Posterior cingulate gyrus (tissue), 11 donors: ENCODE measurements at places on chromosomes 7 and 10.
A peak's percentile ranks its signal among the peaks of the same experiment; 100 is the strongest.

DNA sequence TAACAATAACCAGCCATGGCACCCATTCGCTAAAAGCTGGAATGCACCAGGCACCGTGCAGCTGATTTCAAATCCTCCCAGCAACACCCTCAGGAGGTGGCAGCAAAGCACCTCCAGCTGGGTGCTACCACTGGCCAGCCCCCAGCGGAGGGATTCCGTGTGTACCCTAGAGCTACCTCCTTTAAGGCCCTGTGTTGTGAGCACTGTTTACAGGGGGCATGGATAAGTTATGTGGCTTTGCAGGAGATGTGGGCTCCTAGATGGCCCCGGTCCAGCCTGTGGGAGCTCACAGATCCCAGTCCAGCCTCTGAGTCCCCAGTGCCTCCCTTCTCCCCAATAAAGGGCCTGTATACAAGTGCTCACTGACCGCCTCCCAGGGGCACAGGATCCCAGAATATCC, 27.1 kb downstream of the TNRC18 start:
- peak; percentile 25 for DNase-seq

GRCh38 chr7:137846549-137846826, 286 bp downstream of the DGKI start:
- DNase-seq = no peak

GRCh38 chr10:24209946-24210491, 1.1 kb downstream of the KIAA1217 start:
- DNase-seq = no peak

GRCh38 chr10:117926491-117926890, 120.2 kb downstream of the RAB11FIP2 start:
- no peak for DNase-seq

DNA sequence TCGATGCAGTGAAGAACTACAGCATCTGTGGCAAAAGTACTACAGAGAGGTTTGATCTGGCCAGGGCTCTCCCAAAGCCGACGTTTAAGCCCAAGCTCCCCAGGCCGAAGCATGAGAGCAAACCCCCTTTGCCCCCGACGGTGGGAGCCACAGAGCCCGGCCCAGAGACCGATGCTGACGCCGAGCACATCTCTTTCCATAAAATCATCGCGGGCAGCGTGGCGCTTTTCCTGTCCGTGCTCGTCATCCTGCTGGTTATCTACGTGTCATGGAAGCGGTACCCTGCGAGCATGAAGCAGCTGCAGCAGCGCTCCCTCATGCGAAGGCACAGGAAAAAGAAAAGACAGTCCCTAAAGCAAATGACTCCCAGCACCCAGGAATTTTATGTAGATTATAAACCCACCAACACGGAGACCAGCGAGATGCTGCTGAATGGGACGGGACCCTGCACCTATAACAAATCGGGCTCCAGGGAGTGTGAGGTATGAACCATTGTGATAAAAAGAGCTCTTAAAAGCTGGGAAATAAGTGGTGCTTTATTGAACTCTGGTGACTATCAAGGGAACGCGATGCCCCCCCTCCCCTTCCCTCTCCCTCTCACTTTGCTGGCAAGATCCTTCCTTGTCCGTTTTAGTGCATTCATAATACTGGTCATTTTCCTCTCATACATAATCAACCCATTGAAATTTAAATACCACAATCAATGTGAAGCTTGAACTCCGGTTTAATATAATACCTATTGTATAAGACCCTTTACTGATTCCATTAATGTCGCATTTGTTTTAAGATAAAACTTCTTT, 2.3 kb downstream of the LRRTM3 start:
- DNase-seq = peak; percentile 66

DNA sequence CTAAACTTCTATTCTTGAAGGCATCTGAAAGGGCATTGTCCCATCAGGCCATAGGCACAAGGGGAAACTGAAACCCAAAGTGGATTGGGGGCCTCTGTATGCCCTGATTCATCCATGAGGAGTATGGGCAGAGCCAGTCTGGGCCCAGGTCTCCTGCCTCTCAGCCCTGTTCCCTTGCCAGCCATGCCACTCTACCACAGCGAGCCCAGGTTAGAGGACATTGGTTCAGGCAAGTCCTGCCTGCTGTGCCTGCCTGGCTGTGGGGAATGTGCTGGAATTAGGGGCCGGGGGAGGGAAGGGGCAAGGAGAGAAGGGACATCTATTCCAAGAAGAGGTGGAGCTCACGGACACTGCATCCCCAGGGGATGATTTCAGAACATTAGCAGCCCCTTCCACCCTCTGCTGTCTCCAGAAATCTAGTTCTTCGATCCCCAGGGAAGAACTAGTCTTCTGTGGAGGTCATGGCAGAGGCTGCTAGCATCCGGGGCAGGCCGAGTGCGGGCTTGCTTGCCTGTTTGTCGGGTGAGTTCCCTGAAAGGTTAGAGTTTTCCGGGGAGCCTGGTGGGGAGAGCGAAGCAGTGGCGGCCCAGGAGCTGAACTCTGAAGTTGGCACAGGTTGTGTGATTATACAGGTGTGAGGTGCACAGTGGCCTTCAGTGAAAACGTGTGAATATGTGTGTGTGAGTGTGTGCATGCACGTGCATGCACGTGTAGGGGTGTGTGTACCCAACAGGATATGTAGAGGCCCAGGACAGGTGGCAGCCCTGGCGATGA, 37.8 kb downstream of the TBATA start:
- DNase-seq = peak; percentile 53

DNA sequence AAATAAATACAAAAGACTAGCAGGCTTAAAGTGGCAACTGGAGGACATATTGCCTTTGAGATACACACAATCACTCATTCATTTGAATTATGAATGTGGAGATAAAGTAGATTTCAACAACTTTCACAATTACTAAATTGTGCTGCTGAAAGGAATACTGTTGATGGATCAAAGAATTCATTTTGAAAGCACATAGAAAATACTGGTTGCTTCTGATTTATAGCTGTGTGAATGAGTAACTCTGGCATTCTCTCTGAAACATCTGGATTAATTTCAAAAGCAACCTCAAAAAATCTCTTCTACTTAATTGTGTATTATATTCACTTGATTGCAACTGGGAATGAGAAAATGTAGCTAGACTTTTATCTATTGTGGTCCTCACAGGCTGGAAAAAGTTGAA, 397.6 kb downstream of the THSD7A start:
- DNase-seq = no peak

GRCh38 chr7:21806388-21806787, 139.3 kb downstream of the CDCA7L start:
- no peak for DNase-seq

DNA sequence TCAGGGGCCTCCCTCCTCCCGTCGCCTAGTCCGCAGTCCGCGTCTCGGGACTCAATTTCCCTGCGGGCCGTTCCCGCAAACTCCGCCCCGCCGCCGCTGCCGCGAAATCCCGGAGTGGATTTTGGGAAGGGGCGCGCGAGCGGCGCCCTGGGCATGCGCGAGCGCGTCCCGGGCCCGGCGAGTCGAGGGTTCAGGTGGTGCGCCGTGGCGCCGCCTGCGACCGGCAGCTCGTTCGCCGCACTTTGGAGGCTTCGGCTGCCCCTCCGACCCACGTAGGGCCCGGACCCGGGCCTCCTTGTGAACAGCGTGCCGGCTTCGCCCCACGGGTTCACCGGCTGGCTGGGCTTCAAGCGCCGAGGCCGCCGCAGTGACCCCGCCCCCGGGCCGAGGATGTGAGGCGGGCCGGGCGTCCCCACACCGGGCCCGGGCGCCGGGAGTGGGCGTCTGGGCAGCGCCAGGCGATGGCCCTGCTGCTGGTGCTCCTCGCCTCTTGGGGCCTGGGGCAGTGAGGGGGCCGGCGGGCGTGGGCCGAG, at the start of gene PLEKHA8:
Gene PLEKHA8 (plus strand): TSS at position 197 of the 533 bp plus-strand sequence. CDS start 351 bp downstream, outside the sequence.
- peak; percentile 83 for DNase-seq

DNA sequence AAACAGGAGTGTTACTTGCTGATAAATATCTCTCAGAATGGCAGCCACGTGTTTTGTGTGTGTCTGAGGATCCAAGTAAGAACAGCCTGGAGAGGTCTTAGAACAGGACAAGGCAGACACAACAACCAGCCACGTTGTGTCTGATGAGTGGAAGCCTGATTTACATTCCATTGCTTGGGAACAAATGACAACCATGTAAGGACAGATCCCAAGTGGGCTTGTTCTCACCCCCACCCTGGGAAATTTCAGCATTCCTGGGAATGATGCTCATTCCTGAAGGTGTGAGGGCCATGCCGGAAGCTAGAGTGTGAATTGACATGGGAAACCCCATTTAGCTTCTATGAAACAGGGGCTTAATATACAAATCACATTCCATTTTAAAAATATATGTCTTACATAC, 35.9 kb downstream of the IL6 start:
- DNase-seq = no peak

GRCh38 chr10:1418031-1418550, 319.2 kb downstream of the ADARB2 start:
- DNase-seq = no peak

DNA sequence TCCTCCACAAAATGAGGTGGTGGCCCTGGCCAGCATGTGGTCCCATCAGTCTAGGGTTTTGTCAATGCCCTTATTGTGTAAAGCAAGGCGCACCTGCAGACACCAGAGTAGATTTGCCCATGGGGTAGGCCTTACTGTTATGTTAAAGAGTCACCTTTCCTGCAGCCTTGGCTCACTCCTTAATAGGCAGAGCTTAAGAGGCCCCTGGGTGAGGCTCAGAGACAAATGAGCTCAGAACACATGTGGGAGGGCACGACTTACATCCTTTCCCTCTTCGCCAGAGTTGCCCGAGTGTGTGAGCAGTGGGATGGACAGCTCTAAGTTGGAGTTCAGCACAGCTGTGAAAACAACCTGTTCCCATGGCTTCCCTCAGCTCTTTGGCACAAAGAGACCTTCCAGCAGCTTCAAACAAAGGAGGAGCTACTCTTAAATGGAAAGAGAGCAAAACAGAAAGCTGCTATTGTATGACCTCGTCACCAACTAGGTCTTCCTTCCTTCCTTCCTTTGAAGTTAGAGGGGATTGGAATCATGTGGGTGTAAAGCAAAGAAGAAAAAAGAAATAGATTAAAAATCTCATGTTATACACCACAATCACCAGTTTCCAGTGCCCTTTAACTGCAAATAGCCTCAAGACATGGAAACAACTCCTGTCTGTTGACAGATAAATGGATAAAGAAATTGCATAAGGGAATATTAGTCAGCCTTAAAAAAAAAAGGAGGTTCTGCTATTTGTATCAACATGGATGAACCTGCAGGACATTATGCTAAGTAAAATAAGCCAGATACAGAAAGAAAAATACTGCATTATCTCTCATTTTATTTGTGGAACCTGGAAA, 11.9 kb upstream of the XPNPEP1 start:
- no peak for DNase-seq

DNA sequence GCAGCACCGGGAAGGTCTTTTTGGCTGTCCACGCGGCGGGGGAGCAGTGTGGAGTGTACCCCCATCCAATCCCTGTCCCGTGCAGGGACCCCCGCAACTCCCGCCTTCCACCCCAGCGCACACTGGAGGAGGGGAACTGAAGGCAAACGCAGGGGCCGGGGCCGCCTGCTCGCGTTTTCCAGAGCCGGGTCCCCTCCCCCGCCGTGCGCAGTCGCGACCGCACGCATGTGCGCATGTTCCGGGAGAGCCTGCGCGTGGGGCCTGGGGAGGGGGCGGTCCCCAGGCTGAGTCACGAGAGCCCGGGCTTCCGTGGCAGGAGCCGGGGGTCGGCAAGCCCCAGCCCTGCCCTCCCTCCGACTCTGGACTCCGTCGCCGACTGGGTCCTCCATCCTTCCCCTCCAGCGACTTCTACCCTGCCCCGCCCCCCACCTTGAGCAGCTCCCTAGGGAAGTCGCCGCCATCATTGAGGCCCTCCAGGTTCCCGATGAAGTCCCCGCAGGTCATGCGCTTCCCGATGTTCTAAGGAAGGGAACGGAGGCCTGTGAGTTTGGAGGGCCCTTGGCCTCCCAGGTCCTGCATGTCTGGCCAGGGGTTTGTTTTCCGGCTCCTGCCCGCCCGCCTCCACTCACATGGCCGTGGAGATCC, 8.0 kb downstream of the PSD start:
- DNase-seq = peak; percentile 71

GRCh38 chr7:73918926-73919693, 58.2 kb downstream of the TMEM270 start:
- DNase-seq = no peak

- no peak for DNase-seq
Measured at GRCh38 chr10:90148116-90148855, 446.9 kb downstream of the KIF20B start.

- no peak for DNase-seq
Measured at GRCh38 chr7:66163186-66163610, 41.9 kb upstream of the TPST1 start.

DNA sequence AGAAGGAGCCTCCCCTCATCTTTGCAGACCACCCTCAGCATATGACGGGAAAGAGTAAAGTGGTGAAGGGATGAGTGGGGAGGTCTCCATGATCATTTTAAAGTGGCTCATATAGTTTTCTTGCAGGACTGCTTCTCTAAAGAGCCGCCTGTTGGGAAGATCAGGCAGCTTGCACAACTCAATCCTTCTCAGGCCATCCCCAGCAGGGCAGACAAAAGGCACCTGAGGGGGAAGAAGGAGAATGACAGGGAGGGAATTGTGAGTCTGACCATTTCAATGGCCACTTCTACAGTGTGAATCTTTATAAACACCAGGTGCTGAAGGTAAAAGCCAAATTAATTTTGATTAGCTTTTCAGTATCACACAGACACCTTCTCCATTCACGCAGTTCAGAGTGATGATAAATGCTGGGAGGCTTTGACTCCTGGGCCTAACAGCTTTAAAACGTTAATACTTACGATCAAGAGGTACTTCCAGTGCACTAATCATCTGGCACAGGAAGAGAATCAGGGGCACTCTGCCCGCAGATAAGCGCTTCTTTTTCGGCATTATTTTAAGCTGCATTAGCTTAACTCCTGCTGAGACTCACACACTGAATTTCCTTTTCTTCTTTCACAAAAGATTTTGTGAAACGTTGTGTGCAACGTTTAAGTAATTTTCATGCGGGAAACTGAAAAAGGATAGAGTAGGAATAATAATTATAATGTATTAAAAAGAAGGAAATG, 109.5 kb upstream of the LAMB4 start:
- DNase-seq = no peak

DNA sequence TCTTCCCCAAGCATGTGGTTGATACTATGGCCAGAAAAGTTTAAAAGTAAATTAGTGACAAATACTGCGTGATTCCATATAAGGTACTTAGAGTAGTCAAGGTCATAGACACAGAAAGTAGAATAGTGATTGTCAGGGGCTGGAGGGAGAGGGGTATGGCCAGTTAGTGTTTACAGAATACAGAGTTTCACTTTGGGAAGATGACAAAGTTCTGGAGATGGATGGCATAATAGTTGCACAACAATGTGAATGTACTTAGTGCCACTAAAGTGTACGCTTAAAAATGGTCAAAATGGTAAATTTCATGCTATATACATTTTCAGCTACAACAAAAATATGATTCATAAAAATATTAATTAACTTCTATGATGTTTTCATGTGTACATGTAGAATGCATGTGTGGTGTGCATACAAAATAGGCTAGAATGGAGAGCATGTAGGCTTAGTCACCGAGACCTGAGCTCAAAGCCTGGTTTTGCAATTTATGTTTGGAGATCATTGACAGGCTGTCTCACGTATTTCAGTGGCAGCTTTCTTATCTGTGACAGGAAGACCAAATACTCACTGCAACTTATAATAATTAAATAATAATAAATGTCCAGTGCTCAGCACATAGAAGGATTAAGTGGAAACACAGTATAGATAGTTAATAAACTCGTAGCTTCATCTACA, 625.6 kb downstream of the SUGCT start:
- DNase-seq = no peak

GRCh38 chr7:43071604-43072003, 40.8 kb upstream of the HECW1 start:
- DNase-seq = no peak

- no peak for DNase-seq
Measured at GRCh38 chr10:11036424-11037011, 18.8 kb downstream of the CELF2 start.

GRCh38 chr10:88820748-88821401, 18.3 kb downstream of the LIPM start:
- DNase-seq = no peak
